Activated T-cell treated with anti-CD3 and anti-CD28 coated beads, Interleukin-2, amount 50 U/mL, for 72 hours (primary cell): ENCODE measurements at places on chromosomes 7 and 10. TPM values are rescaled to one million over a fixed set of nuclear protein-coding genes. Genes with fewer than 3 reads are reported as not detected.

GSTO2 gene
- 9.5 TPM for total RNA-seq

RADIL gene
- total RNA-seq: 0.50 TPM

DNA sequence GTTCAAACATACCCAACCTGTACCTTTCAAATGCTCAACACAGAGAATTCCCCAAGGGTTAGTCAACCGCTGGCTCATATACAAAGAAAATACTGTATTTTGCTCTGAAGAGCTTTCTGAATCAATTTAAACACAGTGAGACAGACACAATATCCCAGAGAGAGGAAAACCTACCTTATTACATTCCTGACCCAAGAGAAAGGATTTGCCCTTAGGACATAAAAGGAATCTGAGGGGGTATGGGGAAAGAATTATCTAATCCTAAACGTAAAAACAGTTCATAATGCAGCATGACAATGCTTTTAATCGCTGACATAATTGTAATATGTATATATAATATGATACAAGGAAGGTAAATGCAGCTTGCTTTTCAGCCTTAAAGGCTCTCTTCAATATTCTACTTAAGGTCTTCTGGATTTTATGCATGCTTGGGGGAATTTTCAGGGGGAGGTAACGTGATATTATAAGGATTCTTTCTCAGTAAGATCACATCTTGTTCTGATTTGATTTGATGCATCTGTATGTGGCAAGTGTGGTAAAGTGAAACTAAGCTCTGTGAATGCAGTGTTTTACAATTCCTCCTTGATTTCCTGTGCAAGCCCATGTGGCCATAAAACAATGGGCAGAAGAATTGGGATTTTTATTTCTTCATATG, 240.5 kb downstream of the GLI3 start:
- no peak overlapping the region for H3K4me3 ChIP-seq
- H3K27me3 ChIP-seq: peaks cover 5% of the 10 kb centered on the region
- H3K27ac ChIP-seq: no peak overlapping the region

GRCh38 chr10:80320377-80320776, 30.9 kb upstream of the MAT1A start:
- no peak for DNase-seq
- H3K27ac ChIP-seq: no peak overlapping the region
- peaks cover 8% of the 10 kb centered on the region for H3K27me3 ChIP-seq
- no peaks in the 10 kb centered on the region for H3K4me1 ChIP-seq

DNA sequence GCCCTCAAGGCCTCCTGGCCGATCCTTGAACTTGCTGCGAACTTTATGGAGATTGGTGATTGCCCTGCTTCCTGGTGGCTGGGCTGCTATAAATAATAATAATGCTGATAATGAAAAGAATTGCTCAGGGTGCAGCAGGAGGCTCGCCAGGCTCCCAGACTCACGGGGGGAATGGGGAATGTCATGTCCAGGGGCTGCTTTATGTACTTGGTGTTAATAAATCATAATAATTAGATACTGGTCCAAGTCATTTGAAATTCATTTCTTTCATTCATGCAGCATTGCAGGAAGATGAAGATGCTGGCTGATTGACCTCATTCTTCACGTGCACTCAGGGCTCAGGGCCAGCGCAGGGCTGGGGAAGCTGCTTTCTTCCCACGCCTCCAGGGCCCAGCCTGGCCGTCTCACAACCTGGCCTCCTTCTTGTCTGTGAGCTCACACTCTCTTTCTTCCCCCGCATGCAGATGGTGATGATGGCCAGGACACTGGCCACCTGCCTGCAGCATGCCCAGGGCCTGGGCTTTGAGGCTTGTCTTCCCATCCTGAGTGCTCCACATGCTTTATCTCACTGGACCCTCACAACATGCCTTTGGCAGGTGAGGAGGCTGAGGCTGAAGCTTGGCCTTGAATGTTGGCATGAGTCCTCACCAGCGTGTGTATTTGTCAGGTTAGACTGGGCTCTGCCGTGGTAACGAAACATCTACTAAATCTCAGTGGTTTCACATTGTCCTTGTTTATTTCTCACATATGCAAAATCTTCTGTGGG, 138.4 kb upstream of the TNS3 start:
- H3K27ac ChIP-seq: no peak overlapping the region
- H3K27me3 ChIP-seq: no peaks in the 10 kb centered on the region
- no peak for DNase-seq
- H3K4me3 ChIP-seq: no peak overlapping the region

- H3K27ac ChIP-seq: no peak overlapping the region
- no peak overlapping the region for H3K4me3 ChIP-seq
- DNase-seq: no peak
- H3K36me3 ChIP-seq: peaks cover 3% of the 10 kb centered on the region
- H3K4me1 ChIP-seq: peaks cover 33% of the 10 kb centered on the region
- H3K27me3 ChIP-seq: no peaks in the 10 kb centered on the region
Observed at GRCh38 chr7:50221028-50221427, 83.5 kb upstream of the IKZF1 start.

DNA sequence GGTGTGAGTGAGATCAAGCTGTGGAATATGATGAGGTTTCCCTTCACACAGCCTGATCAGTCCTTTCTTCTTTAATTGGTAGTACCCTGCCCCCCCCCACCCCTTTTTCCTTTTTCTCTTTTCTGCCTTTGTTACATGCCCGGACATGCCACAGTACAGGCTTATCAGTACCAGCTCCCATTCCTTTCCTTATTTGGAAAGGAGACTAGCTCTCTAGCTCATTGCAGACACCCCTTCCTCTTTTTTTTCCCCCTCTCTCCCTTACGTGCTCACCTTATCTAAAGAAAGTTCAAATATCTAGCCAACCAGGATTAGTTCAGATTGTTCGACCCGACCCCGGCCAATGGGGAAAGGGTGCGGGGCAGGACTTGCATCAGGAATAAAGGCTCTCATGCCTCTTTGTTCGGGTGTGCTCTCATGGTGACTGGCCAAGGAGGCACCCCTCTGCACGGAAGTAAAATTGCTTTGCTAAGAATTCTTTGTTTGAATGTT, 230.4 kb downstream of the ACTR3B start:
- no peaks in the 10 kb centered on the region for H3K36me3 ChIP-seq
- H3K27ac ChIP-seq: no peak overlapping the region
- no peak overlapping the region for H3K4me3 ChIP-seq
- DNase-seq: no peak

GRCh38 chr7:91567081-91568012, 303.1 kb downstream of the FZD1 start:
- no peaks in the 10 kb centered on the region for H3K4me1 ChIP-seq
- no peak for DNase-seq
- H3K36me3 ChIP-seq: no peaks in the 10 kb centered on the region
- no peak overlapping the region for H3K27ac ChIP-seq
- no peaks in the 10 kb centered on the region for H3K27me3 ChIP-seq

- no peaks in the 10 kb centered on the region for H3K27me3 ChIP-seq
- no peak overlapping the region for H3K4me3 ChIP-seq
- peaks cover 2% of the 10 kb centered on the region for H3K36me3 ChIP-seq
- DNase-seq: no peak
- peaks cover 77% of the 10 kb centered on the region for H3K4me1 ChIP-seq
- no peak overlapping the region for H3K27ac ChIP-seq
Observed at GRCh38 chr10:124643330-124644009, 100.7 kb downstream of the FAM53B start.

- no peaks in the 10 kb centered on the region for H3K4me1 ChIP-seq
- H3K4me3 ChIP-seq: no peak overlapping the region
- no peaks in the 10 kb centered on the region for H3K27me3 ChIP-seq
Observed at GRCh38 chr7:148056406-148056805, 534.2 kb upstream of the C7orf33 start.

- no peak overlapping the region for H3K4me3 ChIP-seq
- H3K27ac ChIP-seq: no peak overlapping the region
- no peaks in the 10 kb centered on the region for H3K27me3 ChIP-seq
- H3K36me3 ChIP-seq: no peaks in the 10 kb centered on the region
- no peak for DNase-seq
- peaks cover 7% of the 10 kb centered on the region for H3K4me1 ChIP-seq
Observed at GRCh38 chr10:380313-380940, 245.2 kb downstream of the ZMYND11 start.

- no peak overlapping the region for H3K27ac ChIP-seq
- peaks cover 15% of the 10 kb centered on the region for H3K36me3 ChIP-seq
- peak overlapping the region; percentile 37 for H3K4me3 ChIP-seq
- peaks cover 74% of the 10 kb centered on the region for H3K4me1 ChIP-seq
- no peak for DNase-seq
Observed at GRCh38 chr7:130444234-130444633, 3.4 kb upstream of the CEP41 start.

DNA sequence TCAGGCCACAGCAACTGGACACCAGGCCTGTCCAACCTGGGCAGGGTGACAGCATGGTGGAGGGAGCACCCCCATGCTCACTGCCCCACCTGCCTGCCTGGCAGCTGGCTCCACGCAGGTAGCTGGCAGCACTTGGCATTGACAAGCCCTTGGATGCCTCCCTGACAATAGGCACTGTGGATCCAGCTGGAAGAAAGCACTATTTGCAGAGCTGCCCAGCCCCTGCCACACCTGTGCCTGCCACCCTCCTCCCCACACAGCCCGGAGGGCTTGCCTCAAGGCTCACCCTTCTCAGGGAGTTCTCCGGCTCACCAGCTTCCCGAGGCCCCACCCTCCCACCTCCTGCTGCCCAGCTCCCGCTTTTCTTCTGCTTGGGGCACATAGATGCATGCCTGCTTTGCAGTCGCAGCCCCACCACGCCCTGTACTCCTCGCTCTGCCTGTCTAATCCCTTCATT, 160.1 kb downstream of the NEURL1 start:
- DNase-seq: no peak
- H3K36me3 ChIP-seq: peaks cover 4% of the 10 kb centered on the region
- no peak overlapping the region for H3K4me3 ChIP-seq
- no peaks in the 10 kb centered on the region for H3K4me1 ChIP-seq

- H3K27me3 ChIP-seq: no peaks in the 10 kb centered on the region
- peaks cover 88% of the 10 kb centered on the region for H3K4me1 ChIP-seq
- no peak for DNase-seq
- H3K36me3 ChIP-seq: peaks cover 37% of the 10 kb centered on the region
- H3K4me3 ChIP-seq: no peak overlapping the region
Observed at GRCh38 chr10:61958805-61959204, 57.3 kb downstream of the ARID5B start.

DNA sequence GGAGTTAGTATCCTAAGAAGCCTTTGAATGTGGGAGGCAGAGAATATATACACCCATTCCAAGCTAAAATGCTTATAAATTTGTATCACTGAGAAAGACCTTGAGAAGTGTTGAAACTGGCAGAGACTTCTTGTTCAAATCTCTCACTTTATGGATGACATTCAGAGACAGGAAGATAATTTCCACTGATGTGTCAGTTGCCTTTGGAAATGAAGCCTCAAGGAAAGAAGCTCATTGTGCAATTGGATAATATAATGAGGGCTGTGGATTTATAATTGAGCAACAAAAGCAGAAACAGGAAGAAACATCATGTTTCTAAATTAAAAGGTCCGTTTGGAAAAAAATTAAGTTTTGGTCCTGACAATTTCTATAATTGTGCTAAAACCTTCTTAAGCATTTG, 789.9 kb upstream of the IGFBP3 start:
- no peaks in the 10 kb centered on the region for H3K27me3 ChIP-seq
- H3K27ac ChIP-seq: no peak overlapping the region
- H3K36me3 ChIP-seq: no peaks in the 10 kb centered on the region
- no peaks in the 10 kb centered on the region for H3K4me1 ChIP-seq
- no peak for DNase-seq

- DNase-seq: no peak
- no peaks in the 10 kb centered on the region for H3K27me3 ChIP-seq
- no peaks in the 10 kb centered on the region for H3K4me1 ChIP-seq
- H3K36me3 ChIP-seq: peaks cover 2% of the 10 kb centered on the region
Observed at GRCh38 chr10:94762393-94762792, at the start of gene CYP2C19. Gene CYP2C19 (plus strand): TSS chr10:94762681. CDS start chr10:94762706, 25 bp downstream.

- H3K4me1 ChIP-seq: no peaks in the 10 kb centered on the region
- H3K36me3 ChIP-seq: peaks cover 5% of the 10 kb centered on the region
- no peak overlapping the region for H3K4me3 ChIP-seq
- no peaks in the 10 kb centered on the region for H3K27me3 ChIP-seq
Observed at GRCh38 chr7:91685544-91685943, 195.0 kb downstream of the MTERF1 start.

- H3K36me3 ChIP-seq: peaks cover 6% of the 10 kb centered on the region
- peak overlapping the region; percentile 92 for H3K4me3 ChIP-seq
- no peak for DNase-seq
- H3K27me3 ChIP-seq: peaks cover 6% of the 10 kb centered on the region
- H3K4me1 ChIP-seq: peaks cover 34% of the 10 kb centered on the region
Observed at GRCh38 chr10:130135676-130136225, 440 bp upstream of the GLRX3 start.

DNA sequence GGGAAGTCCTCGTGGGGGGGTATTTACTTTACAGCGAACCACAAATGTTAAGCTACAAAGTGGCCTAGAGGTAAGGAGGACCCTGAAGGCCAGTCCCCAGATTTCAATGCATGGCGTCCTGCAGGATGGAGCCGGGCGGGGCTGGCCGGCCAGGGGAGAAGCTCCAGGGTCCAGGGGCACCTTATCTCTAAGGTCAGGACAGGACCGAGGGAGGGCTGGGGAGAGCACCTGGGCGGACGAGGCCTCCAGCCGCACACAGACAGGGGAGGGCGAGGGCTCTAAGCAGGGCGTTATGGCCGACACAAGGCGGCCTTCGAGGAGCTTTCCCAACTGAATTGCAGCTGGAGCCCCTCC, 96.4 kb upstream of the DIP2C start:
- H3K4me3 ChIP-seq: no peak overlapping the region
- peaks cover 6% of the 10 kb centered on the region for H3K4me1 ChIP-seq
- H3K27me3 ChIP-seq: peaks cover 22% of the 10 kb centered on the region
- H3K27ac ChIP-seq: no peak overlapping the region
- H3K36me3 ChIP-seq: no peaks in the 10 kb centered on the region
- DNase-seq: no peak

- no peaks in the 10 kb centered on the region for H3K4me1 ChIP-seq
- H3K27me3 ChIP-seq: no peaks in the 10 kb centered on the region
- no peak for DNase-seq
- no peaks in the 10 kb centered on the region for H3K36me3 ChIP-seq
- H3K4me3 ChIP-seq: no peak overlapping the region
- H3K27ac ChIP-seq: no peak overlapping the region
Observed at GRCh38 chr10:131815266-131816156, 85.3 kb upstream of the PPP2R2D start.

GRCh38 chr10:58554316-58554715, 41.6 kb downstream of the BICC1 start:
- no peak overlapping the region for H3K27ac ChIP-seq
- no peaks in the 10 kb centered on the region for H3K4me1 ChIP-seq
- no peaks in the 10 kb centered on the region for H3K27me3 ChIP-seq
- no peaks in the 10 kb centered on the region for H3K36me3 ChIP-seq

DNA sequence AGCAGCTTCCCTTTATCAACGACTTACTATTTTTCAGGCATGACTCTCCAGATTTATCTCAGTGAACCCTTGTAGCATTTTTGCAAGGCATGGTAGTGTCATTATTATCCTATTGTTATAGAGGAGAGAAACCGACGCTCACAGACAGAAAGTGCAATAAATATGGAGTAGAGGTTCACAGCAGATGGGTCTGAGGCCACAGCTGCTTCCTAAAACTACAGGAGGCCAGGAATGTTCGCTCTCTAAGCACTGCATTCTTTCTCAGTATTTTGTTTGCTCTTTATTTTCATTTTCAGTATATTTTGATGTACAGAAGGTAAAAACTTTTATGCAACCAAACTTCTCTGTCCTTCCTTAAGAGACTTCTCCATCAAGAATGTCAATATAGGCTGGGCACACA, 4.5 kb upstream of the AEBP1 start:
- H3K27ac ChIP-seq: no peak overlapping the region
- H3K4me3 ChIP-seq: no peak overlapping the region
- DNase-seq: no peak
- H3K4me1 ChIP-seq: peaks cover 22% of the 10 kb centered on the region
- H3K27me3 ChIP-seq: no peaks in the 10 kb centered on the region
- no peaks in the 10 kb centered on the region for H3K36me3 ChIP-seq

- DNase-seq: no peak
- no peak overlapping the region for H3K4me3 ChIP-seq
- H3K27ac ChIP-seq: peak overlapping the region; percentile 4
- H3K27me3 ChIP-seq: no peaks in the 10 kb centered on the region
- peaks cover 14% of the 10 kb centered on the region for H3K4me1 ChIP-seq
Observed at GRCh38 chr7:44066494-44067063, 1.2 kb upstream of the PGAM2 start.
